ENCODE measurements at places on chromosomes 3 and 15.

DNA sequence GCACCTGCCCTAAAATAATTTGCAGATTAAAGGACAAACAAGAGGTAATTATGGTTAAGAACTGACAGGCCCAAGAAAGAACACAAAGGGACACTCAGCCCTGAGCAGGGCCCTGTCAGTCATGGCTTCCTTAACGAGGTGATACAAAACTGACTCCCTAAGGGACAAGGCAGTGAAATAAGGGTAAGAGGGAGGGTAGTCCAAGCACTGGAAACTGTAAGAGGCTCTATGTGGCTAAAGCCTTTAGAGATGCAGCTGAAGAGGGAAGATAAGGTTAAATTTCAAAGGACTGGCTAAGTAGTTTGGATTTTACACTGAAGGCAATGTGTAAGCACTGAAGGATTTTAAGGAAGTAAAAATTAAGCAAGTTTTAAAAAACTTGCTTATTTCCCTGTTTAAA is 3.9 kb downstream of the ATR start:
- DNase-seq: no peak

GRCh38 chr3:141452045-141452444 is 34.8 kb upstream of the RASA2 start:
- peak; percentile 35 for DNase-seq

GRCh38 chr3:40290396-40290795 is 19.1 kb upstream of the EIF1B start:
- peak; percentile 16 for DNase-seq

GRCh38 chr15:52256366-52256765 is 39.2 kb downstream of the MYO5C start:
- peak; percentile 81 for DNase-seq

DNA sequence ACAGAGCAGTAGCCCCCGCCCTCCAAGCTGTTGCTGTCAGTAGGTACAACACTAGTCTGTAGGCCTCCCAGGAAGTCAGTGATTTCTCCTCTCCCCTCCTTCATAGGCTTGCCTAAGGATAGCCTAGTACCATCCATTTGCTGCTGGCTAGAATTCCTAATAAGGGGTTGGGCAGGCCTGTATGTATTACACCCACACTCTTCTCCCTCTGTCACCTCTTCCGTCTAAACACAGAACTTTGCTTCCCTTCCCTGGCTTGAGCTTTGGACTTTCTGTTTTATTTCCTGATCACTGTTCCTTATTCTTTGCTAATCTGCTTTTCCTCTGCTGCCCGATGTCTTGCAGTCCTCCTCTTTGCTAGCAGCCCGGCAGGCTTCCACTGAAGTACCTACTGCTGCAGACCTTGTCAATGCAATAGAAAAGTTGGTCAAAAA is 93.4 kb upstream of the UMPS start:
- DNase-seq: no peak

DNA sequence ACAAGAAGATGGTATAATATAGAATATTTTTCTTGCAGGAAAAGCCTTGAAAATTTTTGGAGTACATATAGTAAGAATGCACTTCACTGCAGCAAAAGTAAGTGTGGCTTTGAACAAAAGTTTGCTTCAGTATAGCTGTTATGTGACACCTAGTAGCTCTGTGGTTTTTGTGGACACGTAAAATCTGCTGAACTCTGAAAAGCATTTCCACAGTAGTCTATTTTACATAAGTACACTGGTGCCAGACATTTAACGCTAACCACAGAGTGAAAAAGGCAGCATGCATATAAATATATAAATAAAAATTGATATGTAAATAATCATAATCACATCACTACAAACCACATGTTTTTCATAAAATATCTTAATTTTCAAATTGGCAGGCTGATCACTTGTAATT is 39.8 kb downstream of the CGGBP1 start:
- no peak for DNase-seq

- DNase-seq: no peak
These were observed 74.8 kb upstream of the IL12A start for GRCh38 chr3:159913712-159914414.

GRCh38 chr3:72594615-72595215 is 253.5 kb downstream of the SHQ1 start:
- no peak for DNase-seq

GRCh38 chr3:184598574-184598927 is 37.0 kb downstream of the EPHB3 start:
- no peak for DNase-seq

- DNase-seq: no peak
These were observed 79.8 kb downstream of the SEMA5B start for GRCh38 chr3:122947738-122948137.

GRCh38 chr3:114328345-114328744 is 34.5 kb downstream of the TIGIT start:
- DNase-seq: no peak

DNA sequence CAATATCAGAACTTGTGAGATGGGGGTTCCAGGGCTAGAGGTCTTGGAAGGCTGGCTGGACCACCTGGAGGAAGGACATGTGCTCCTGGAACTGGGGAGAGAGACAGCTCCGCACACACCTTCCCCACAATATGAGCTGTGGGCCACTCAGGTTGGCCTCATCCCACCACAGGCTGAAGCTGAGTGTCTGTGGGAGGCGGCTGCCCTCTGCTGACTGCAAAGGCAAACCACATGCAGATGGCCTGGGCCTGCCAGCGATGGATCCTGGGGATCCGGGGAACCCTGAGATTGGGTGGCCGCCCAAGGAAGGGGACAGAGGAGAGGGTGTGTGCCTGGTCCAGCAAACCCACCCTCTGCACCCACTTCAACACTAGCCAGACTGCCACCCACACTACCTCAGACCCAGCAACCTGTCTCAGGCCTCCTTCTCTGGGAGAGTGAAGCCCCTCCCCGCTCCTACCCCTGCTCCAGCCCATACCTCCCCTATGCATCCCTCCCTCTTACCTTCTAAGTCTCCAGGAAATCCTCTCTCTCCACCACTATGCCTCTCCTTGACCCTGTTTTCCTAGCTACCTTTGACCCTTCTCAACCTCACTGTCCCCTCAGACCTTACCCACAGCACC is 44.8 kb downstream of the CYP11A1 start:
- DNase-seq: peak; percentile 77

DNA sequence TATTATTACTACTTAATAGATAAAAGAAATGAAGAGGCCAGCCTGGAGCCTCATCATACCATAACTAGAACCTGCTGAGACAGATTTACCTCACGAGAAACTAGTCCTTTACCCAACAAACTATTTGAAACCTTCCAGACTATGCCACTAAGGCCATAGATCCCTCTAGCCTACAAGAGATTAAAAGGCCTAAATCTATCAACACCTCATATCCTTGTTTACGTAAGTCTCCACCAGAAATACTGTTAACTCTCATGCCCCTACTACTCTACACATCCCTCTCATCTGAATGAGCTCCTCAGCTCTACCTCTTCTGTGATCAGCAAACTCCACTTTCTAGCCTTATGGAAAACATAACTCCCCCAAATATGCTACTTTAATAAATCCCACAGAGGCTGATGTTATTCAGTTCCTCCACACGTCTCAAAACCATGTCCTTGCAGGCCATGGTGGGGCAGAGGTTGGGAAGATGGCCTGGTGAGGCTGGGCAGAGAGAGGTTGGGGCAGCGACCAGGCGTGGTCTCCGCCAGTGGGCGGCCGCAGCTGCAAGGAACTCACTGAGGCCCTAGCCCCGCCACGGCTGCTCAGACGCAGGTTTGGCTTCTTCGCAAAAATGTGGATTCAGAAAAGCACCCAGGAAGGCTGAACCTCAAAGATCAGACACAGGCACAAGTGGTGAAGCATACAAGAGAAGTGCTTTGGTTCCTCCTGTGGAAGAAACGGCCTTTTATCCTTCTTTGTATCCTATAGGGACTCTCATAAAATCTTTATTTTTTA is 65.8 kb downstream of the GSK3B start:
- DNase-seq: no peak

DNA sequence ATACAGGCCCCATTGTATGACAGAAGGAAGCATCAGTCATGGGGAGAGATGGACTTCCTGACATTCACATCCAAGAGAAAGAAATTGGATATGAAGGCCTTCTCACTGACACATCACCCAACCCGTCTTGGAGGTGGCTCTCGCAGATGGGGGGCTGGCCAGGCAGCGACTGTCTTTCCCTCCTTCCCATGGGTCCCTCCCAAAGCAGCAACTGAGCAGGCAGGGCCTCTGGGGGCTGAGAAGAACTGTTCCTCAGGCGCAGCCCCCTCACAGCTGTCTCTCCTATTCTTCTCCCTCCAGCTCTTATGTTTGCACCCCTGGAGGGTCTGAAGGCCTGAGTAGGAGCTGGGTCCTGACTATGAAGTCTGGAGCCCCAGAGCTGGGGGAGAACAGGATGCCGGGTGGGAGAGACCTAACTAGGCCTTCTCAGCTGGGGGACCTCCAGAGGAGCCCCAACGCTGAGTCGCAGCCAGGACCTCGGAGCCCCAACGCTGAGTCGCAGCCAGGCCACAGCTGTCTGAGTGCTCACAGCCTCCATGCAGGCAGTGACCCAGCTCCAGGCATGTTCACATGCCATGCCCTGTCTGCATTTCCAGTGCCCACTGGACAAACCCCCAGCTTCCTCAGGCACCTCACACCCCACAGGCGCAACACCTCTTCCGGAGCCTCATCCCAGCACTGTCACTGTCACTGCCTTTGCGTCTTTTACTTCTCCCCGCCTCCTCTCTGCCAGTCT is 29.6 kb downstream of the UMPS start:
- DNase-seq: no peak

- DNase-seq: no peak
These were observed 92.2 kb downstream of the LINGO1 start for GRCh38 chr15:77540312-77541060.

DNA sequence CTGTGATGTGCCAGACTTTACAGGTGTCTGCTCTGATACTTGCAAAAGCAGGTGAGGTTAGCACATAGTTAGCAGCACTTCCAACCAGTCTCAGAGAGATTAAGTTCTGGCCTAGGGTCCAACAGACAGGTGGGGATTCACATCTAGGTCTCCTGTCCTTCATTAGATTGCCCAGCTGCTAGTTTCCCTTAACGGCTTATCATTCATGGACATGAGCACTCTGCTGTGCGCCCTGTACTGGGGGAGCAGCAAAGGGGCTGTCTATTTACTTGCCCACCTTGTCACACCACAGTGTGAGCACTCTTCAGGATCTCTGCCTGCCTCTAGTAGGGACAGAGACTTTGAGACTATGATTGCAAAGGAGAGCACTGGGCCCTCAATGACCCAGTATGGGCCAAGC is 8.7 kb downstream of the SPSB4 start:
- DNase-seq: no peak

GRCh38 chr3:77348244-77348855 is 308.5 kb downstream of the ROBO2 start:
- no peak for DNase-seq

DNA sequence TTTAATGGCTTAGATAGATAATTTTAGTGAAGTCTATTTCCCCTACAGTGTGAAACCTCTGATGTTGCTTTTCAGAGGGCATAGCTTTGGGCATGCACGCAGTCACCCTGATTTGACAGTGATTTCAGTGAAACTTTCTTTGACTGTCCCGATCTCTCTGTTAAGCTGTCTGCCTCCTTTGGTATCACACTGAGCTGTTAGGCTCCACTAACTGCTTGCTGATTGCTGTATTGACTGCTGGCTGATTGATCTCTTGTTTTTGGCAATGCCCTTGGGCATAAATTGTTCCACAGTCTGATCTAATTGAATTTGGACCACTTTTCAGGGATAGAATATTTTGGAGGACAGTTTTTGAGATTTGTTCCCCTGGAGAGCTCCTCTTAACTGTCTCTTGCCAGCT is 68.5 kb upstream of the CCDC54 start:
- DNase-seq: no peak

DNA sequence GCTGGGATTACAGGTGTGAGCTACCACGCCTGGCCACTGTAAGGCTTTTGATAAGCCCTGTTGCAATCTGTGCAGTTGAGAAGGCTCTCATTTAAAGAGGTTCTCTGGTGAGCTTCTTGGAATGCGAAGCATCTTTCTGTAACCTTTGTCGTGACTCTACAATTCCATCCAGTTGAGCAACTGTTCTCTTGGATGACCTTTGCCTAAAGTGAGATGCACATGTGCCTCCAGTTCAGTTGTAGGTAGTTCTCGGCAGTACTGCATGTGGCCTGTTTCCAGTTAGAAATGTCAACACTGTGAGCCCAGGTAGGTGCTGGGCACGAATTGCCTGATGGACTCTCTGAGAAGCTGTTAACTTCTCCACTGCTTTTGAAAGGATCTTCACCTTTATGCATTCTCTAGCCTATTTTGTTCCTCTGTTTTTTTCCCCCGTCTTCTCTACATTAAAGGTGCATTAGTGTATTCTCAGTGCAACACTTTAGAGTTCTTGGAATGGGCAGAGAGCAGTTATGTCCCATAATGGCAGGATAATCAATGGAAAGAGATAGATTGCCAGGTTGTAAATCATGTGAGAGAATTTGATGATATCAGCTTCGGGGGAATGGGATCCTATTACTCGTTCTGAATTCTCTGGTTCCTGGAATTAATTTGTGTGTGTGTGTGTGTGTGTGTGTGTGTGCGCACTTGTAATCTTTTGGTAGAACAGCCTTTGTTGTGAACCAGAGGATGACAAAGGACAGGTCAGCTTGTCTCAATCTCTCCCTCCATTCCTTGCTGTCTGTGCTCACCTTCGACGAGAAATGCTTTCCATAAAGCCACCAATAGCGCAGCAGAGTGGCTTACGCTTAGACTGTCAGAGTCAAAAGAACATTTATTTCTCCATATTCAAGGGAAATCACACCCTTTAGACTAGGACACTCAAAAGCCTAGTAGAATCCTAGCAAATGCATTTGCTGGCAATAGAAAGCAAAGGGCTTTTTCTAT is 51.1 kb downstream of the PTPRG start:
- no peak for DNase-seq

DNA sequence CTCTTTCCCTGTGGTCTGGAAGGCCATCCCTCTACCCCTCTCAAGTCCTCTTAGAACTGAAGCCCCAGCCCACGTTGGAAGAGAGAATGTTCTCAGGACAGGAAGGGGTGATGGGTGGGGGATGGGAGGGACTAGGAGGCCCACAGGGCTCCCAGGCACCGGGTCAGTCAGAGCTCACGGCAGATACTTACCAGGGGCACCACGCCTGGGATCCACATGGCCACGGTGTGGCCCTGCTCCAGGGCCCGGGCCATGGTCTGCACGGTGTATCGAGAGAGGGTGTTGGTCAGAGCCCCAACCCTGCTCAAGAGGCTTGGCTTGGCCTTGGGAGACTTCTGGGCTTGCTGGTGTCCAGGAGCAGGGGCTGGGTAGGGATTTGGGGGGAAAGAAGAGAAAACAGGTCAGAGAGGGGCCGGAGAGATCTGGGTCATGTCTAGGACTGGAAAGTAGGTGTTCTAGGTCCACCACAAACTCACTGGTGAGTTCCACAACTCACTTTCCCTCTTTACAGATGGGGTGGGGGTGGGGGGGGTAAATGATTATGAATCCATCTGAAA is 9.8 kb downstream of the PLIN1 start:
- DNase-seq: no peak

DNA sequence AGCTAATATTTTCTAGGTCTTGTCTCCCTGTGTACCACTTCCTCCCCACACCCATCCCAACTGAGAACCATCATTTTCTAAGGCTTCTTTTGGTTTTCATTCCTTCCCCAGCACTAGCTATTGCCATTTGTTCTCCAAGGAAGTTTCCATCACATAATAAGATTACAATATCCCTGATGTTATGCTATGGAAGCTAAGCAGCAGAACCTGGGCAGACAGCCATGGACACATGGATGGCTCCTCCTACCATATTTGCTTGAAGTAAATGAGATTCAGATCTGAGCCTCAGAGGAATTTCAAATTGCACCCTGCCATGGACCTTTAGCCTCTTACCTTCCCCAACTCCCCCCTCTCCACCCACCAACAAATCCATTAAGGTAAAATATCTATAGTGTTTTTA is 31.5 kb downstream of the GASK1A start:
- no peak for DNase-seq

GRCh38 chr15:71231758-71232157 is 116.5 kb downstream of the THSD4 start:
- DNase-seq: no peak

All from activated CD4-positive, alpha-beta T cell treated with anti-CD3 and anti-CD28 coated beads for 48 hours (primary cell).